Fibroblast of skin of right quadriceps (primary cell): ENCODE measurements at places on chromosomes 4 and X.
A peak's percentile ranks its signal among the peaks of the same experiment; 100 is the strongest.

DNA sequence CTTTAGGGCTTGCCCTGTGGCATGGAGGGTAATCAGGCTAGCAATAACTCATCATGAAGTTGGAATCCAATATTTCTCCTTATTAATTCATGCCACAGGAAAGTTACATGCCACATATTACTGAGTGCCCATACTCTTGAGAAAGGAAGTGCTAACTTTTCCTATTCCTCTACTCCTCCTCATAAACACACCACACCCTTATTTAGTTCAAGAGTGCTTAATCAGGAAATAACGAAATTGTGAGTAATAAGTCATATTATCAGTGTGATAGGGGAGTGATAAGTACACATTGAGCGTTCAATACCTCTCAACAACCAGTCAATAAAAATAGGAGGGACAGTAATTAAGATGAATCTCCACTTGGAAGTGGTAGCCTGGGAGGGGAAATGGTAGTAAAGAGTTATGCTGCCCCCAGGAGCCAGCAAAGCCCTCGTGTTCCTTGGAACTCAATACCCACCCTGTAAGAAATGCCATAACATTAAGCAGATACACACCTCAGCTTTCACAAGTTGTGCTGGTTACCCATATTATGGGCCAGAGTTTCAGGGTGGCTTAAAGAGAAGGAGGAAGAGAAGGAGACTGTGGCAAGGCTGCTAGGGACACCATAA, 410.0 kb upstream of the NR3C2 start:
- no peak for DNase-seq

DNA sequence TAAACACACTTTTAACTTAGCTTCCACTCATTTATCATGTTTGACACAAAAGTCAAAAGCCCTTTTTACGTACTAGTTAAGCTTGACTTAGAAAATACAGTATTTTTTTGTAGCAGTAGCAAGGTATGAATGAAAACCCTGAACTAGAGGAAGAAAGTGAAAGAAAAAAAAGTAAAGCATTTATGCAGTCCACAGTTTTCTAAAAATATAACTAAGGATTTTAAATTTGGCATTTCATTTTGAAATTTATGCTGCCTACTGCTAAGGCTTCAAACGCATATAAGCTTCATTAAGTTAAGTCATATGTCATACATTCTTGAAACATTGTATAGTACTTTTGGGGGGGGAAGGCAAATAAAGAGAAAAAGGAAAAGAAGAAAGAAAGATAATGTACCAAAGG, 201.5 kb downstream of the PDGFC start:
- DNase-seq: no peak

- DNase-seq: no peak
Measured at GRCh38 chr4:166067915-166068314, 194.9 kb downstream of the TLL1 start.

DNA sequence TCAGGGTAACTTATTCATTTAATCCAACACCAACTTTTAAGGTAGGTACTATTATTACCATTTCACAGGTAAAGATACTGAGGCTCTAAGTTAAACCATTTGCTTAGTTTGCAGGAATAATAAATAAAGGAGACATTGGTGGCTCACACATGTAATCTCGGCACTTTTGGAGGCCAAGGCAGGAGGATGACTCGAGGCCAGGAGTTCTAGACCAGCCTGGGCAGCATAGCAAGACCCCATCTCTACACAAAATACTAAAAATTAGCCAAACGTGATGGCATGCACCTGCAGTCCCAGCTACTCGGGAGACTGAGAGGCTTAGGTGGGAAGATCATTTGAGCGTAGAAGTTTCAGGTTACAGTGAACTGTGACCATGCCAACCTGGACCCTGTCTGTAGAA, 37.7 kb downstream of the SULT1E1 start:
- no peak for DNase-seq

DNA sequence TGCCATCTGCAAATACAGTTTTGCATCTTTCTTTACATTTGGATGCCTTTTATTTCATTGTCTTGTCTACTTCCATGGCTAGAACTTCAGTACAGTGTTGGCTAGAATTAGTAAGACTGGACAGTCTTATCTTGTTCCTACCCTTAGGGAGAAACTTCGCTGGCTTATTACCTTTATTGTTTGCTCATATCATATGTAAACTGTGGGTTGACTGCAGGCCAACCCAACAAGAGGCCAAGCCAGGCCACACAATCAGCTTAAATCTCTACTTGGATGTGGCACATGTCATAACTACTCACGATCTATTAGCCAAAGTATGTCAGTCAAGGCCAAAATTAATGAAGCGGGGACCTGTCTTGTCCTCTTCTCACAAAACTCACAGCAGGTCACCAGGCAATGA, 144.1 kb downstream of the THOC2 start:
- no peak for DNase-seq

DNA sequence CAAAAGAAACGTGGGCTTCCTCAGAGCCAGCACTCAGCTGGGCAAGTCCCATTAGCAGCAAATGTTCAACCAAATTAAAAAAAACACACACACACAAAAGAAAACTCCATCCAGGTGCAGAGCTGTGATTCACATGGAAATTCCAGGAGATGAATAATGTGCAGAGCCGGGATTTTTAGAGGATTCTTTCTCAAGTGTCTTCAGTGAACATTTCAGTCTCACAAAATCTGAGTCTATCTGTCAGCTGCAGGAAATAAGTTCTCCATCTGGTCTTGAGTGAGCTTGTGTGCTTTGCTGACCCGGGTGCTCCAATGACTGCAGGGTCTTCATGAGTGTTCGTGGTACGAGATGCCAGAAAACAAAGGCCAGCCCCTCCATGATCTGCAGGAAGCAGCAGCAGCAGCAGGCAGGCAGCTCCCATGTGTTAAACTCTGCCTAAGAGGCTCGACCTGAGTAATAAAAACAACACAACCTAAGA, 44.3 kb downstream of the RASGEF1B start:
- peak; percentile 11 for DNase-seq

GRCh38 chr4:1196421-1197183, 24.2 kb upstream of the SPON2 start:
- DNase-seq: no peak

DNA sequence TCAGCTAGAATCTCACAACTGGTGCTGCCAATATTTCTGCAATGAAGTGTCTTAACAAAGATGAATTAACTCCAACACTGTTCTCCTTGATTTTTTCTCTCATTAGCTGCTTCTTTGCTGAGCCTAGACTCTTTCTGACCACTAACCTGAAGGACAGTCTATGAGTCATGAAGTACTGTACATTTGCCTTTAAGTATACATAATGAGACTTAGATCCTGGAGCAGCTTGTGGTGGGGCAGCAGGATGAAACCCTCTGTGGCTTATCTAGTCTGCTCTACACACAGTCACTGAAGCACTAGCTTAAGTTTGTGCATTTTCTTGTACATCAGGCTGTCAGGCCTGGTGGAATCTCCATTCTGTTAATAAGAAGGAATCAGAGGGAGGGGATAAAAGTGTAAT, 307.4 kb upstream of the SMIM31 start:
- DNase-seq: peak; percentile 3

GRCh38 chrX:103666202-103667107, 20.0 kb downstream of the MORF4L2 start:
- no peak for DNase-seq

- no peak for DNase-seq
Measured at GRCh38 chr4:159077702-159078495, 25.0 kb upstream of the RAPGEF2 start.

- no peak for DNase-seq
Measured at GRCh38 chrX:55715847-55716246, 1.7 kb upstream of the RRAGB start.

DNA sequence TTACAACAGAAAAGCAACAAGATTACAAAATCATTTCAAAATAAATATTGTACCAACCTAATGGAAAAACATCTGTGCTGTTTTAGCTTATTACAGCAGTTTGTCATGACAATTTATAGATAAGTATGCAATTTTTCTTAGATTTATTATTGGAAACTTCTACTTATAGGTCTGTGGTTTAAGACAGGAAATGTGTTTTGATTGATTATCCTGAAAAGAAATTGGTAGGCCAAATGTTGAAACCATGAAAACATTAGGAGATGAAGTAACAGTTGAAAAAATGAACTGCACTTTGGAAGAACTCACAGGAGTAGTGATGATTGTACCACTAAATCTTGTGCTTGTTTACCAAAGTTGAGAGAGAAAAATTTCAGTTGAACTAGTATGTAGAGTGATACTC, 162.2 kb upstream of the GIMD1 start:
- peak; percentile 80 for DNase-seq

- no peak for DNase-seq
Measured at GRCh38 chr4:97396097-97396496, 747.2 kb downstream of the STPG2 start.

DNA sequence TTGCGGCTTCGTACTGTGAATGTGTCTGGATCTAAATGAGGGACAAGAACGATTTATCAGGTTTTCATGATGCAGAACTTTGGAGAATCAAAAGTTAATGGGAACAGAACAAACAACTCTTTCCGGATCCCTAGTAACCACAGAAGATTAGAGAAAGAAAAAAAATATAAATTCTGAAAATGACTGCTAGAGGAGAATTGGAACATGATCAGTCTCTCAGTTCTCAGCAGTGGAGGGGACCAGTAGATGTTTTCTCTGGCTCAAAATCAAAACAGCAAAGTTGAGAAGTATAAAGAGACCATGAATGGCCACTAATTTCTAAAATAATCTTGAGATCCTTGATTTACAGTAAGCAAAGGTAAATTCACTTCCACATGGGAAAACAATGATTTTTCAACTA, 38.1 kb upstream of the GK2 start:
- no peak for DNase-seq

DNA sequence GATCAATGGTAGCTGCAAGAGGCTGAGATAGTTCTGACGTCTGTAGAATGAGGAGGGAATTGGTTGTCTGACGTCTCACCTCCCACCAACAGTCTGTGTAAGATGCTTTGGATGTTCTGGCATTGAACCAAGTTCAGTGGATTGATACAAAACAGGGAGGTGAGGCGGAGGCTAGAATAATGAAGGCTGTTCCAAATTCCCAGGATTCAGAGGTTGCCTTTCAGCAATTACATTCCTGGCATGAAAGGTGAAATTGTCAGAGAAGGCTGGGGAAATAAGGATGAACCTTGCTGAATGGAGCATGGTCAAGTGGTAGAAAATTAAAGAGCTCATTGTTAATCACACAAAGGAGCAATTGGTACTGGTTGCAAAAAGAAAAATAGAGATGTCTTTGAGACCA, 241.6 kb downstream of the FBXW7 start:
- DNase-seq: no peak

DNA sequence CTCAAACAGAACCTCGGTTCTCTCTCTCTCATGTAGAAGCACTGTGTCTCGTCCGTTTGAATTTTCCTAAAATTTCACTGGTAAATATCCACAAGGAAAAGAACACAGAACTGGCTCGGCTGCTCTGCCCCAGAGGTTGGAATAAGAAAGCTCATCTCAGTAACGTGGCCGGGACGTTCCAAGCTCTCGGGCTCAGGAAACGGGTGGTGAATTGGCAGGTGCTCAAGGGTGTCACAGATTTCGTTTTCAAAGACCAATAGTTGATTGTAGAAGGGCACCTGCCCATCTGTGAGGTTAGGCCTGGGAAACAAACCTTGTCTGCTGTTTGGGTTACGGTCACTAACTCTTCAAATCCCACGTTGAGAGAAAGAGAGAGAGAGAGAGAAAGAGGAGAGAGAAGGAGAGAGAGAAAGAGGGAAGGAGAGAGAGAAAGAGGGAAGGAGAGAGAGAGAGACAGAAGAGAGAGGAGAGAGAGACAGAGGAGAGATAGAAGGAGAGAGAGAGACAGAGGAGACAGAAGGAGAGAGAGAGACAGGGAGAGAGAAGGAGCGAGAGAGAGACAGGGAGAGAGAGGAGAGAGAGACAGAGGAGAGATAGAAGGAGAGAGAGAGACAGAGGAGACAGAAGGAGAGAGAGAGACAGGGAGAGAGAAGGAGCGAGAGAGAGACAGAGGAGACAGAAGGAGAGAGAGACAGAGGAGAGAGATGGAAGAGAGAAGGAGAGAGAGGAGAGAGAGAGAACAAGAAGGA, 106.6 kb downstream of the CRLF2 start:
- no peak for DNase-seq

- DNase-seq: no peak
Measured at GRCh38 chrX:154517101-154517781, 1.2 kb upstream of the FAM3A start.

DNA sequence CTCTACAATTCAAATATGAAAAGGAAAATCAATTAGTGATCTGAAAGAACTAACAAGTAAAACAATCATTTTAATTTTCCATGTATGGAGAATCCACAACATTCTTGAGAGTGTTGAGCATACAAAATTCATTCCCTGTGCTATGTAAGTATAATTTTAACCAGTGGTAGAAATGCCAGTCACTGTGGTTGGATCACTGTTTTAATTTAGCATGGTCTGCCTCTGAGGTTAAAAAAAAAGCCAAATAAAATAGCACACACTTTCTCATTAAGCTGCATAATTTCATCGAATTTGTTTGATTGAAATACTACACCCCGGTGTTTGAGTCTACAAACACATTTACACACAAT, 185.5 kb upstream of the STS start:
- no peak for DNase-seq

DNA sequence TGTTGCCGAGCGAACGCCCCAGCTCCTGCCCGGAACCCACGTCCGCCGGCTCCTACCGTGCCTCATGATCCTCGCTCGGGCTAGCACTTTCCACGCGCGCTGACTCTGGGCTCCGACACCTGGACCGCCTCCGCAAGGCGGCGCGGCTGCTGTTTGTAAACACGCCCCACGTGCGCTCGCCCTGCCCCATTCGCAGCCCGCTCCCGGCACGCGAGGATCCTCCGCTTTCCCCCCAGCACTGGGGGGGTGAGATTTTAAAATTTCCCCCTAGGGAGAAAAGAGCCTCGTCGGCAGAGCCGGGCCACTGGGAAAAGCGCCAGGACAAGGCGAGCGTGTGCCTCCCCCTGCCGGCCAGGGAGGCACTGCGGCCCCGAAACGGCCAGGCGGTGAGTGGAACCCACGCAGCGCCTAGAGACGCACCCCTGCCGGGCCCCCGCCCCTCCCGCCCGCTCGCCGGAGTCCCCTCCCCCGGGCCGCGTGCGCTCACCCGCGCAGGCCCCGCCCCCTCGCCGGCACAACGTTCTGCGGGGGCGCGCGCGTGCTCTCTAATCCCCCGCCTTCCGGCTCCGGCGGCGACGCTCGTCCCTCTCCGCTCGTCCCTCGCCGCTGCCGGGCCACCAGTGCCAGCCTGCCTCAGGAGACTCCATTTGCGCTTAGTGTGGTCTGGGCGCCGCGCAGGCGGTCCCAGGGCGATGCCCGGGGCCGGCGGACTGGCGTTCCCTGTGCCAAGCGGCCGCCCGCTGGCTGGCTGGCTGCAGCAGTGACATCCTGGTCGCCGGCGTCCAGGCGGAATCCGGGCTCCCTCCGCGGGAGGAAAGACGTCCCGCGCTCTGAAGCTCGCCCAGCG, at the start of gene TIGD2:
Gene TIGD2, plus strand, starts transcription at position 548 of the 847 bp plus-strand sequence. CDS start 1,442 bp downstream, outside the sequence.
- peak; percentile 89 for DNase-seq

DNA sequence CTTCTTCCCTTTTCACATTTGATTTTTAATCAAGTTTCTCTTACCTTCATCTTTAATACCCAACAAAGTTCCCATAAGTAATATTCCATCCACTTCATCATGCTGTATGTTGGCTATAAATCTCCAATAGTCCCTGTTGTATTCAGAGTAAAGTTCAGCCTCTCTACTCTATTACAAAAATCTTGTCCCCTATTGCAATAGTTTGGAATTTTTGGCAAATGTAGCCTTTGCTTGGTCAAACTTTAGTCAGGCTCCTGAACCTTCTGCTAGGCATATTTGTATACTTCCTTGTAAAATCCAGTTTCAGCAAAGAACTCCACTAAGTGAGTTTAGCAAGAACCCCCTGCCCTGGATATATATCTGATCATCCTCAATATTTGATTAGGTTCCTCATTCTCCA, 54.0 kb upstream of the PACRGL start:
- DNase-seq: no peak
